Thyroid gland (tissue), 4 donors: ENCODE measurements at places on chromosomes 7 and 10. TPM values are rescaled to one million over a fixed set of nuclear protein-coding genes. Genes with fewer than 3 reads are reported as not detected.

ATOH7 gene
- not detected for total RNA-seq

- no peak for DNase-seq
Measured at GRCh38 chr7:53303781-53304180, 268.3 kb downstream of the POM121L12 start.

- DNase-seq: no peak
Measured at GRCh38 chr7:152476551-152476950, 40.7 kb upstream of the KMT2C start.

INSYN2A gene
- not detected for total RNA-seq
